ENCODE measurements at places on chromosomes 2 and 18.

DNA sequence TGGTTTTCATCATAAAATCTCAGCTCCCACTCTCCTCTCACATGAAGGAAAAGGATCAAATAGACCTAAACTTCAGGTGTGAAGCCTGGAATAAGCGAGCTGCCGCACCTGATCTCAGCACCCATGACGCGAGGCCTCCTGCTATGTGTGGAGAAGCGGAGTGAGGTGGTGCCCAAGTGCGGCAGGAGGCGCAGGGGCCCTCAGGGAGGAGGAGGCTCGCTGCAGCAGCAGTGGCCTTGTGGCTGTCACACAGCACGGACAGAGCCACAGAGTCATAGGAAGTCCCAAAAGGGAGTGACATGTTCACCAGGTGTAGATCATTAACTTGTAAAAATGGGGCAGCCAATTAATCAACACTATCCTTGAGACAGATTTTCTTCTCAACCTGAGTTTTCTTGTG lies 9.1 kb downstream of the SCLY start:
- no peak for DNase-seq

- no peak for DNase-seq
Observed at GRCh38 chr2:188909036-188909435, 65.1 kb upstream of the COL3A1 start.

- DNase-seq = no peak
Observed at GRCh38 chr2:192570788-192571187, 376.1 kb upstream of the TMEFF2 start.

DNA sequence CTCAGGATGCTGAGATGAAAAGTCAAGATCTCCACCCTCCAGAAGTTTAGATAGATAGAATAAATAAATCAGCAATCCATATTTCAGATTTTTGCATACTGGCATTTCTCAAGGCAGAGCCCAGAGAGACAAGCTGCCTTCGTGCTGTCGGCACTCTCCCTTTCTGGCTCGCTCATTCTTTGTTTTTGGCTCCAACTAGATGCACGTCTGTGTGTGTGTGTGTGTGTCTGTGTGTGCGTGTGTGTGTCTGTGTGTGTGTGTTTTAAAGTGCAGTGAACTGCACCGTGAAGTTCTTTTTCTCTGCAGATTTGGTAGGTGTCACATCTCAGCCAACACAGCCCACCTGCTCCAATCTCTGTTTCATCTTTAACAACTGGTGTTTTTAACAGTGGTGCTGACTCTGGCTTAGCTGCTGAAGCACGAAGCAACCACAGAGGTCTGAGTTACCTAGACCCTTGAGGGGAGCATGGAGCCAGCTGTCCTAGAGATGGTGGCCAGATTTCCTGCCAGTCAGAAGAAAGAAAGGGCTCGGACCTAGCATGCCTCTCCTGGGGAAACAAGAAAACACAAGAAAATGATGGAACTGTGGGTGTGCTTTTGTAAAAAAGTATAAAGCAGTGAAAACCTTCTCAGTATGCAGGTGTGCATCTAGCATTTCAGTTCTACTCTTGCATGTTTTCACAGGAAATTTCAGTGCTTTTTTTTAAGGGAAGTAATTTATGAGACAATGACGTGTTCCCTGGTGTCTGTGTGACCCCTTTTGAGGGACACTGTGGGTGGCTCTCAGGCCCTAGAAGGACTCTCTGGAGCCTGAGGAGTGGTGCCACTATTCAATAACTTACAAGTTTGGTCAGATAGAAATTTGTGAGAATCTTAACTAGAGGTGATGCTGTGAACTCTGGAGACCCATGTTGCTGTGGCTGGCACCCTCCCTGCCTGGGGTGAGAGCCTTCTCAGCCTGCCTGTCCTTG lies 364.3 kb downstream of the RNF144A start:
- no peak for DNase-seq

- no peak for DNase-seq
Observed at GRCh38 chr2:49836017-49836416, 681.7 kb upstream of the FSHR start.

GRCh38 chr2:18346344-18346743 lies 214.1 kb downstream of the RDH14 start:
- no peak for DNase-seq

- DNase-seq = no peak
Observed at GRCh38 chr2:176189681-176190641, 1.5 kb downstream of the HOXD1 start.

DNA sequence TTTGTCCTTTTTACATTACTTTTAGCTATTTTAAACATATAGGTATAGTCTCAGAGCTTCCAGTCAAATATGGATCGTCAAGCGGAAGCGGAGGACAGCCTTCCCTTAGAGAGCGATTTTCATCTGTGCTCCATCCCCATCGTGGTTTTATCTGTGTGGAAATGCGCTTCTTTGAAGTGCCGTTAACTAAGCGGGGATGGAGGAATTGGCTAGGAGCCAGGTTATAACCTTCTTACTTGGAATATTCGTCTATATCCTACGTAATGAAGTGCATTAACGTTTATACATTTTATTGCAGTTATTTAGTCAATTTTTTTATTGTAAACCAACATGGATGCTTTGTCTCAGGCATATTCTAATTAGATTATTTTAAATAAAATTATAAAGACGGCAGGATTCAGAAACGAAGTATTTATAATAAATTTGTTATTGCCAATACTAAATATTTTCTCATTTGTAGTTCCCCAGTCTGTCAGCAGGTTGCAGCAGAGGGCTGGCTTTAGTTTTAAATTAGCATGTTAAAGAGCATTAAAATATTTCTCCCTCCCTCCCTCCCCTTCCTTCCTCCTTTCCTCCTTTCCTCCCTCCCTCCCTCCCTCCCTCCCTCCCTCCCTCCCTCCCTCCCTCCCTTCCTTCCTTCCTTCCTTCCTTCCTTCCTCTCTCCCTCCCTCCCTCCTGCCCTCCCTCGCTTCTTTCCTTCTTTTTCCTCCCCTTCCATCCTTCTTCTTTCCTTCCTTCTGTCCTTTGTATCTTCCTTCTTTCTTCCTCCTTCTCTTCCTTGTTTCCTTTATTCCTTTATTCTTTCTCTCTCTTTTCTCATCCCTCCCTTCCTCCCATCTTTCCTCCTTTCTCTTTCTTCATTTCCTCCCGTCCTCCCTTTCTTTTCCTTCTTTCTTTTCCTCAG lies 80.6 kb upstream of the DOCK10 start:
- no peak for DNase-seq

DNA sequence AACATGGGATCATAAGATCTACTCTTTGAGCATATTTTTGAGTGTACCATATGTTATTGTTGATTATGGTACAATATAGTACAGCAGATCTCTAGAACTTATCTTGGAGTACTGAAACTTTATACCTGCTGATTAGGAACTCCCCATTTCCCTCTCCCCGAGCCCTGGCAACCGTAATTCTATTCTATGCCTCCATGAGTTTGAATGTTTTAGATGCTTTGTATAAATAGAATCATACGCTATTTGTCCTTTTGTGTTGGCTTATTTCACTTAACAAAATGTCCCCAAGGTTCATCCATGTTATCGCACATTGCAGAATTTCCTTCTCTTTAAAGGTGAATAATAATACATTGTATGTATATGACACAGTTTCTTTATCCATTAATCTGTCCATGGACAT lies 117.2 kb downstream of the PTPRM start:
- DNase-seq = no peak

Data from stimulated activated CD8-positive, alpha-beta memory T cell treated with anti-CD3 and anti-CD28 coated beads, Interleukin-7, amount 100 ng/mL, for 48 hours (primary cell).